ENCODE measurements at places on chromosomes 3 and 15. TPM values are rescaled to one million over a fixed set of nuclear protein-coding genes. Genes with fewer than 3 reads are reported as not detected.
A peak's percentile ranks its signal among the peaks of the same experiment; 100 is the strongest.

- peak; percentile 99 for DNase-seq
These were observed 53.8 kb downstream of the MGLL start for GRCh38 chr3:127768346-127769008.

DNA sequence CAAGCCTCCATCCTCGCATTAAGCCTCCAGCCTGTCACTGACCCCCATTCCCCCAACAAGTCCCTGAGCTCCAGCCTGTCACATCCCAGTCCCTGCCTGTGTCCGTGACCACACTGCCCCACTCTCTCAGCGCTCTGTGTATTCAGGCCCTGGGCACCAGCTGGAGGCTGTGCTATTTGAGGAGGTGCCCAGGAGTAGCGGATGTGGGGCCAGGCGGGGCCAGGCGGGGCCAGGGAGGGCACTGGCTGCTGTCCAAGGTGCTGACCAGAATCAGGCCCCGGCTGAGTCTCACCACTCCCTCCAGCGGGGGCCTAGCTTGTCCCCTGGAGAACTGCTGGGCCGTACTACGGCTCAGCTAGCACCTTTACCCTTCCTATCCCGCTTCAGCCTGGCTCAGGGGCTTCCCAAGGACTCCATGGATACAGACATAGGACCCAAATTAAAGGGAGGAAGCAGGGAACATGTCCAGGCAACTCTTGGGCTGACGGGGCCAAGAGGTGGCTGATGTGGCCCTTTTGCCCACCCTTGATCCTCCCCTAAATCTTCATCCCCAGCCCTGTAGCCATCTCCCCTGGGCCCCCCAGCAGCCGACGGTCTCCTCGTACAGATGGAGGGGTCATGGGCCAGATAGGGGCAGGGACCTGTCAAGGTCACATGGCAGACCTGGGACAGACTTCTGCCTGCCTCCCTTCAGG is 1.1 kb downstream of the HHATL start:
- DNase-seq: no peak

PLXND1 gene
- total RNA-seq: 22.5 TPM

C3orf80 gene
- not detected for total RNA-seq

DNA sequence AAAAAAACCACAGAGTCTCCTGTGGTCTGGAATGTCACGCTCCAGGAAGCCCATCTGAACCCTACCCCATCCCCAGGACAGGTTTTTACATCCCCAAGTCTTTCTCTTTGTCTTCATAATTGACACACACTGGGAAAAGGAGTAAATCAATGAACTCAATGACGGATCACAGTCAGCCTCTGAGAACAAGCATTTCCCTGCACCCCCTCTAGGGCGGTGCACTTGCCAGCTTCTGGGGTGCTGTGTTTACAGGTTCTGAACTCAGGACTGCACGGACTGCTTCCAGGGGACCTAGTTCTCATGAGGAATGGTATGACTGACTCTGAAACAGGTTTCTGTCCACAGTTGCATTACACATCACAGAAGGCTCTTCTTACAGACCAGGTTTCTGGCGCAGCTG is 81.1 kb downstream of the NUP210 start:
- DNase-seq: no peak

DNA sequence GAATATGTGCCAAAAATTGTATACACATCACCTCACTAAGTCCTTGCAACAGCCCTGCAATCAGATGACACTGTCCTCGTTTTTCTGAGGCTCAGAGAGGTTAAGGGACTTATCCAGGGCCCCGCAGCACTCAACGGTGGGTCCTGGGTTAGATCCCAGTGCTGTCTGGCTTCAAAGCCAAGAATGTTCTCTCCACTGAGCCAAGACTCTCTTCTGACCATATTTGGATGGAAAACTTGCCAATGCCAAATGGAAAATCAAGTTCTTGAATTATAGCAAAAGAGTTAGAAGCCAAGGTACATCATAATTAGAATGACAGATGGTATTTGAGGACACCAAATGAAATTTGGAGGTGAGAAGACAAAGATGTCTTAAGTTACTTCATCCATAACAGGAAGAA is 75.9 kb downstream of the NCEH1 start:
- no peak for DNase-seq

DNA sequence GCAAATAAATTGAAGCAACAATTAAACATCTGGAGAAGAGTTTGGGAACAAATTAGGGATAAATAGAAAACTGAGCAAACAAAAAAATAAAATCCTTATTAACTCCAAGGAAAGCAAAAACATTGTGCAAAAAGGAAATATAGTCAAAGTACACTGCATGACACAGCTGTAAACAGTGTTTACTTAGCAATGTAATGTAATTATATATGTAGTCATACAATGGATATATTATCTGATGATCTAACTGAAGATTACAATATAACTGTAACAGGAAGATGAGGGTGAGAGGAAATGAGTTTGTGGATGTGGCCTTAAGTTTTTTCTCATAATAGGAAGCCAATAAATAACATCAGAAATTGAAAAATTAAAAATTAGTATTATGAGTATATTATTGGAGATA is 42.5 kb downstream of the SCN10A start:
- DNase-seq: no peak

DNA sequence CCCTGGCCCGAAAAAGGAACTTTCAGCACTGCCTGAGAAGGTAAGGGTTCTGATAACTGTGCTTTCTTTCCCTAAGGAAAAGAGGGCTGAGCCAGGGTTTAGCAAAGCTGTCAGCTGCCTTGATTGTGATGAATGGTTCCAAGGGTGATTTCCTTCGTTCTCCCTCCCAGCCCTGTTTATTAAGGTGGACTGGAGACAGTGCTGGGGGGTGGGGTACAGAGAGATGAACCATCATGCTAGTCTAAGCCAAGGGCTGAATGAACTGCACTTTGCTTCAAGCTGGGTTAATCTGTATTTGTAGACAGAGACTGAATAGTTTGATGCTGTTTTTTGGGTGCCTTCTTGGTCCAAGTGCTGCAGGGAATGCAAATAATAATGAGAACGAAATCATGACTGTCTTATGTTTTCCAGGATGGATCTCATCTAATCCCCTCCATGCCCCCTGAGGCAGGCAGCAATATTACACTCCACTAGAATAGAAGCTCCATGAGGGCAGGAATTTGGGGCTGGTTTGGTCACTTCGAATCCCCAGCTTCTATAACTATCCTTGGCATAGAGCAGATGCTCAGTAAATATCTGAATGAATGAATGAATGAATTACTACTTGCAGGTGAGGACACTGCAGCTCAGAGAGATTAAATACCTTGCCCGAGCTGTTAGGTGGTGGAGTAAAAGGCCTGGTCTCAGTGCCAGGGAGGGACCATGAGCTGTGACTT is 10.9 kb downstream of the PXYLP1 start:
- no peak for DNase-seq

DNA sequence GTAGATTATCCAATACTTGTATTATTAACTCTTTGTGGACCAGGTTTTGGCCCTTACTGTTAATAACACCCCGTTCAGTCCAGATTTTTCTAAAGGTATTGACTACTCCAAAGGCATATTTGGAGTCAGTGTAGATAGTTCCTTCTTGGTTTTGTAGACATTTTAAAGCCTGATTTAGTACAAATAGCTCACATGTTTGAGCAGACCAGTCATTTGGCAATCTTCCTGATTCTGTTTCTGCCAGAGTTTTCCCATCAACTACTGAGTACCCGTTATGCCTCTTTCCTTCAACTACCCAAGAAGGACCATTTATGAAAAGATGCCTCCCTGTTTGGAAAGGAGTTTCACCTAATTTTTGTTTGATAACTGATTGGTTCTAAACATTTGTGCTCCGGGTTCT is 82.0 kb downstream of the CHCHD4 start:
- DNase-seq: peak; percentile 48

GRCh38 chr3:129078510-129078909 is 17.9 kb downstream of the GP9 start:
- DNase-seq: no peak

ENTPD3 gene
- total RNA-seq: not detected

- DNase-seq: no peak
These were observed 322.5 kb downstream of the ZBBX start for GRCh38 chr3:167057581-167057980.

SLC28A1 gene
- total RNA-seq: not detected

DNA sequence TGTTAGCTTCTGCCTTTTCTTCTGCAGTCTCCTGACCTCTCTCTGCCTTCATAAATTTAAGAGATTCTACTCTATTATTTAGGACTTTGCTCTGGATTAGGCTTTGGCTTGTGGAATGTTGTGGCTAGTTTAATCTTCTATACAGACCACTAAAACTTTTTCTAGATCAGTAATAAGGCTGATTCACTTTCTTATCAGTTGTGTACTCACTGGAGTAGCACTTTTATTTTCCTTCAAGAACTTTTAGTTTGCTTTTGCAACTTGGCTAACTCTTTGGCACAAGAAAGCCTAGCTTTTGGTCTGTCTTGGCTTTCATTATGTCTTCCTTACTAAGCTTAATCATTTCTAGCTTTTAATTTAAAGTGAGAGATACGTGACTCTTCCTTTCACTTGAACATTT is 265.5 kb upstream of the TBC1D5 start:
- no peak for DNase-seq

GRCh38 chr3:24156466-24156865 is 211.4 kb downstream of the NR1D2 start:
- DNase-seq: peak; percentile 41

DNA sequence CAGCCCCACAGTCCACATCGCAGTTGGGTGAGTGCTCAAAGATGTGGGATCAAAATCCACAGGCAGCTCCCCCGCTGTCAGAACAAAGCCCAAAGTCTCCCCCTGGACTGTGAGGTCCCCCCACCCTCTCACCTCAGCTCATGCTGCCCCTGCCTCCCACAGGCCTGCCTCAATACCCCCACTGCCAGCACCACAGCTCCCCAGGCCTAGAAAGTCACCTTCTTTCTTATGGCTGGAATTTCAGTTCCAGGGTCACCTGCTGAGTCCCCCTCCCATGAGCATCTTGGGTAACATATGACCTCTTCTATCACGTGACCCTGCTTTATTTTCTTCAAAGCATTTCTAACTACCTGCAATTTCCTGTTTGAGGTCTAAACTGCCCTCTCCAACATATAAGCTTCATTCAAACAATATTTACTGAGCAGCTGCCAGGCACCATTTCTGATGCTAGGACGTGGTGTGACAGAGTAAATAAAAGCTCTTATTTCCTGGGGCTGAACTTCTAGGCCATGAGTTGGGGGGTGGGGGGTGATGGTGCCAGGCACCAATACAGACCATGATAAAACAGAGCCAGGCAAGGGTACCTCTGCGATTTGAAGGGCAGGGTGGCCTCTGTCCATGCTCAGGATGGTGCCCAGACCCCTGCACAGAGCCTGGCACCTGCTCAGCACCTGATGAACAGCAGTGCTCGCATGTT is 2.4 kb upstream of the TMEM89 start:
- no peak for DNase-seq

All from IMR-90 (cell line).